MCF 10A (cell line): ENCODE measurements at places on chromosomes 5 and 9. TPM values are rescaled to one million over a fixed set of nuclear protein-coding genes. Genes with fewer than 3 reads are reported as not detected.
A peak's percentile ranks its signal among the peaks of the same experiment; 100 is the strongest.

GRCh38 chr5:3347741-3348140, 247.9 kb upstream of the IRX1 start:
- no peak for DNase-seq

DNA sequence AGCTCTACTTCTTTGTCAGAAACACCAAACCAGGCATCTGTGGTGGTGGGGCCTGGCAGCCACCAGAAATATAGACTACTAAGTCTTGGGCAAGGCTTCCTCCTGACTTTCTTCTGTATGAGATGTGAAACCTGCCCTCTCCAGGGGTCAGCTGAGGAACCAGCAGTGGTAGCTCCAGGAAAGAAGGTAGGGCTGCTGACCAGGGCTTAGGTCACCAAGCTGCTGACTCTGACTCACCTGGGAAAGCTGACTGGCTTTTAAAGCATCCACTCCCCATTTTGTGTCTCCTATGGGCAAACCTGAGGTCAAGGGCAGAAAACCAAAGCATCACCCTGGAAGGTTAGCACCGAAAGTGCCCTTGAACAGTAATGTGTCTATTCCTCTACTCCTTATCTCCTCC, 10.4 kb upstream of the SH3TC2 start:
- DNase-seq: no peak

- no peak for DNase-seq
Observed at GRCh38 chr9:95608341-95608740, 91.6 kb upstream of the PTCH1 start.

GRCh38 chr9:14924230-14925219, 14.3 kb upstream of the FREM1 start:
- DNase-seq: peak; percentile 57

DNA sequence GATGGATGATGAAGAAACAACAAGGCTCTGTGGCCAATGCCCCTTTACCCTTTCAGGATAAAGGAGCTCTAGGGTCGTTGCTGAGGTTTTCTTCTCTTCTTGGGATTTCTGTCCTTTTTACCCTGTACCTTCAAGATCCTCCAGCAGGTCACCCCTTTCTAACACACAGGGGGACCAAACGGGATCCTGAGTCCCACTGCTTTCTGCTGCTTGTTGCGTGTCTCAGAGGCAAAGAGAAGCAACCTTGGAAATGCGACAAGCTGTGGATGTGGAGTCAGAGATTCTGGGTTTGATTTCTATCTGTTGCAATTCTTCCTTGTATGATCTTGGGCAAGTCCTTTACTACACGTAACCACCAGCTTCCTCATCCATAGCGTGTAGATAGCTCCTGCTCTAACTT, 20.5 kb downstream of the GLRA1 start:
- DNase-seq: no peak

DNA sequence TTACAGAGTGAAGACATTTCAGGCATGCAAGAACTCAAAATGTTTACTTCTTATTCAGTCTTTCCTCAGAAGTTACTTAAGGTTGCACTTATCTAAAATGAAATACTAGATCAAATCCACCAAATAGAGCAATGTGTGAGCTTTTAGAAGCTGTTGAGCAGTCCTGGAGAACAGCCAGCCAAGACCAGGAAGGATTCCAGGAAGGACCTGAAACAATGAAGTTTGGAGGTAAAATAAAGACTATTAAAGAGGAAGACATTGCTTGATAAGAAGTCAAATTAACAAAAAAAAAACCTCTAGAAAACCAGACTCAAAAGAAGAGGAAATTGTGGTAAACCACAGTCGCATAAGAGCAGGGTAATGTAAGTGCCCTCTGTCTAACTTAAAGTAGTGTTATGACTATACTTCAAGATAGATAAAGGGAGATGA, 156.2 kb upstream of the S1PR3 start:
- no peak for DNase-seq

DNA sequence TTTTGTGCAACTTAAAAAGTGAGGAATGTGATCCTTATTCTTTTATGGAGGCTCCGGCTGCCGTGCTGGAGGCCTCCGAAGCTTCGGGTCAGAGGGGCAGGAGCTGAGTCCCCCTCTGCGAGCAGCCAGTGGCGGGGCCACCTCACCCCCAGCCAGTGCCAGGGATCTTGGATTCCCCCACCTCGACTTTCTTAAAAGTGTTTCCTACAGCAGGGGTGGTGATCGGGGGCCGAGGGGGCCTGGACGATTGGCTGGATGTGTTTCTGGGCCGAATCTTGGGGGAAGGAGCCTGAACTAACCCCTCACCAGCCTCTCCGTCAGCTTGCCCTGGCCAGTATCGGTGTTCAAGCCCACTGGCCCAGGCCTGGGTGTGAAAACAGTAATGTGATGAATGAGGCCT, 92.2 kb upstream of the LMX1B start:
- DNase-seq: no peak

- no peak for DNase-seq
Observed at GRCh38 chr9:133255371-133256135, 19.4 kb downstream of the ABO start.

DNA sequence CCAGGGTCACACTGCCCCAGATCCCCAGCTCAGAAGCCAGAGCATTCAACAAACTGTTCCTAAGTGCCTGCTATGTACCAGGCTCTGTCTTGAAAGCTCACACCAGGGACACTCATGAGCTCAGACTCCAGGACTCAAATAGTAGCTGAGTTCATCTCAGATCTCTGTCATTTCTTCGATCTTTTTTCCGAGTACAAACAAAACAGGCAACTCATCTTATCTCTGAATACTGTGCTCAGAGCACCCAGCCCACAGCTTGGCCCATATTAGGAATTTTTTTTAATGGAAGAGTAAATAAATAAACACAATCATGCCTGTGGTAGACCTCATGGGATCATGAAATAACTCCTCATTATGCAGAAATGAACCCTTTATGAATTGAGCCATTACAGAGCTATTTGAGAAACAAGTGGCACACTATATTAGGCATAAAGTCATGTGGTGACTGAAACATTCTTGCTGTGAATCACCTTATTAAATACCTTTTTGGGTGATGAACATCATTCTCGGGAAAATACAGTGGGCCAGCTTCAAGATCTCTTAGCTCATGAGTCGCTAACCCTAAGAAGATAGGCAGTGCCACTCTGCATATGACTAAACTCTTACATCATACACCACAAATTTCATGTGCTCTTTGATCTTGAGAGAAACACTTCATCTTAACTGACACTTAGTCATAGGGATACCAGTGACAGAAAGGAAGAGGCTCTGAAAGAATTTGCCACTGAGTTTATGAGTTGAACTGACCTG, 9.9 kb downstream of the SH3RF2 start:
- peak; percentile 72 for DNase-seq

GRCh38 chr5:162817364-162817763, 620.0 kb upstream of the CCNG1 start:
- no peak for DNase-seq

- peak; percentile 61 for DNase-seq
Observed at GRCh38 chr5:149227168-149227826, 44.4 kb upstream of the AFAP1L1 start.

DNA sequence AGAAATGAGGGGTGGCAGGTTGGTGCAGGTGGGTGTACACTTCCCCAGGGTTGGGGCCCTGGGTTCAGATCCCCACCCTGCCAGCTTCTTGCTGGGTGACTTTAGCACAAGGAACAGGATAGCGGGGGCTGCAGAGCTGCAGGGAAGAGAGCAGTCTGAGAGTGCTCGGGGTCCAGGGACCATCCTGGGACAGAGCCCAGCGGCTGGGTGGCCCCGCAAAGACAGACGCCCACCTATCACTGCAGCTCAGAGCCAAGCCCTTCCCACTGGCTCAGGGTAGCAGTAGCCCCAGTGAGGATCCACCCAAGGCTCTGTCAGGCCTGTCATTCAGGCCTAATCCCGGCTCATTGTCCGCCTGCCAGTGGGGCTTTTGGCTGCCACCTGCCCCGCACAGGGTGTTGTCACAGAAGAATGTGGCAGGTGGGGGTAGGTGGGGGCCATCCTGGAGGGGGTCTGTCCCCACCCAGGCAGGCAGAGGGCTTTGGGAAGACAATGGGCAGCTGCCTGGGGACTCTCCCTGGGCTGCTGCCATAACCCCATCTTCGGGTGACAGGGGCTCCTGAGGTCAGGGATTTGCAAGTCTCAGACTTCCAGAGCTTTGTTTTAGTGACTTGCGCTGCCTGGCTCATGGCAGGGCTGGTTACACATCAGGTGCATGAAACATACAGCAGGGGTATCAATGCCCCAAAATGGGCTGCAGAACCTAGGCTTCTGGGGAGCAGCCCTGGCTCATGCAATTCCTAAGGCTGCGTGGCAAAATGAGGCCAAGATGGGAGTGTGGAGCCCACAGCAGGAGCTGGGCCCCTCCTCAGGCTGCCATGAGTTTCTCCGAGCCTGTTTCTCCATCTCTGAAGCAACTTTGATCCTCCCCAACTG, 52.1 kb downstream of the BARX1 start:
- no peak for DNase-seq

DNA sequence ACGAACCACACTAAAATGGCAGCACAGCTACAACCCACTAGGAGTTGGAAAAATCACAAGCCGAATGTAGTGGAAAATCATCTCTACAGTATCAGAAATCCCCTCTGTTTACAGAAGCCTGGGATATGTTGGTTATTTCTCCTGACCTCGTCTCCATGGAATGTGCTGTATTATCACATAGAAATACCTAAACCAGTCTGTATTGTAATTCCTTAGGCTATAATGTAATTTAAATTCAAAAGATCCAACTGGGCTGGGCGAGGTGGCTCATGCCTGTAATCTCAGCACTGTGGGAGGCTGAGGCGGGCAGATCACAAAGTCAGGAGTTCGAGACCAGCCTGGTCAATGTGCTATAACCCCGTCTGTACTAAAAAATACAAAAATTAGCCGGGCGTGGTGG, 244.8 kb upstream of the MPDZ start:
- no peak for DNase-seq

- DNase-seq: no peak
Observed at GRCh38 chr5:75558221-75558620, 46.5 kb downstream of the POLK start.

DNA sequence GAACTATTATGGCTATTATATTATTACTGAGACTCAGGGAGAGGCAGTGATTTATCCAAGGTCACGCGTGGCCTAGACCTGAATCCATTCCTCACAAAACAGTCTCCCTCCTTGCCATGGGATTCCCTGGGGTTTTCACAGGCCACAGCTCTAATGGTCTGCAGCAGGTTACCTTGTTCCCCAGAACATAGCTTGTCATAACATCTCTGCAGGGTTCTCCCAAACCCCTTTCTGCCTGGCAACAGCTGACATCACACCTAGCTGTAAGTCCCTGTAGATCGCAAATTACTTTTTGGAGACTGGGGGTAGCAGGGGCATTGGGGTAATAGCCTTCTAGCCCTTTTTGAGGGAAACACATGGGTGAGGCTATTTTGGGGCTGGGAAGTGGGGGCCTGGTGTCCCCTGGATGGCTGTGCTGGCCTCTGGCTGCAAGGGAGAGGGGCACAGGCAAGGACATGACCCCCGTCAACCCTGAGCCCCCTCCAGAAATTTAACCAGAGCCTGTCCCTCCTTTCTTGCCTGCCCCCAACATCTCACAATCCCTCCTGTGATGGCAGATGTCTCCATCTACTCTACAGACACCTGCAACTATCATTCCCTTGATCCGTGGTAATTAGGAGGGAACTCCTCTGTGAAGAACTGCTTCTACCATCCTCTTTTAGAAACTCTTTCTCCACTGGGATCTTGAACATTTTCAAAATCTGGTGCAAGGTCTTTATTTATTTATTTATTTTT, 1.3 kb downstream of the CD74 start:
- no peak for DNase-seq

GRCh38 chr9:121372239-121373010, 2.4 kb upstream of the STOM start:
- DNase-seq: peak; percentile 91

DNA sequence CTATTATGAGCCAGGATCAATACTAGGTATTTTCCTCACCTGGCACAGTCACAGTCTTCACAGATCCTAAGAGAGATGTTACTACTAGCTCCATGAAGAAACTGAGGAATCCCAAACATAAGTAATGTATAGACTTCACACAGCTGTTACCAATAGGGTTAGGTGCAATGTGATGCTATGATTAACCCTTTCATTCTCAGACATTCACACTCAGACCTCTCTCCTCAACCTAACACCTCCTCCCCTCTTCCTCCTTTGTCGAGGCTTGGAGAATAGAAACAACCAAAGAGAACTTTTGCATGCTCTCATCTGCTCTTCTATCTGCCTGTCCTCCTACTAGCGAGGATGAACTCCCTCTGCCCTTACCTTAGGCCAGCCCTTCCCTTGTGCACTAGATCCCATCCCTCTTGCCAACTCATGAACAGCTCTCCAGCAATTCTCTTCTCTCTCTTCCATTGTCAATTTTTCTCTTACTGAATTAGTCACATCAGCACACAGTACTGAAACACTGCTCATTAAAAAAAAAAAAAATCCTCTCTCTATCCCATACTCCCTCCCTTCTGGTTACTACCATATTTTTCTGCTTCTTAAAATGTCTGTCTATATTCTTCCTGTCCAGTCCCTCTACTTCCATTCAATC, 47.7 kb downstream of the MAPKAP1 start:
- no peak for DNase-seq

DNA sequence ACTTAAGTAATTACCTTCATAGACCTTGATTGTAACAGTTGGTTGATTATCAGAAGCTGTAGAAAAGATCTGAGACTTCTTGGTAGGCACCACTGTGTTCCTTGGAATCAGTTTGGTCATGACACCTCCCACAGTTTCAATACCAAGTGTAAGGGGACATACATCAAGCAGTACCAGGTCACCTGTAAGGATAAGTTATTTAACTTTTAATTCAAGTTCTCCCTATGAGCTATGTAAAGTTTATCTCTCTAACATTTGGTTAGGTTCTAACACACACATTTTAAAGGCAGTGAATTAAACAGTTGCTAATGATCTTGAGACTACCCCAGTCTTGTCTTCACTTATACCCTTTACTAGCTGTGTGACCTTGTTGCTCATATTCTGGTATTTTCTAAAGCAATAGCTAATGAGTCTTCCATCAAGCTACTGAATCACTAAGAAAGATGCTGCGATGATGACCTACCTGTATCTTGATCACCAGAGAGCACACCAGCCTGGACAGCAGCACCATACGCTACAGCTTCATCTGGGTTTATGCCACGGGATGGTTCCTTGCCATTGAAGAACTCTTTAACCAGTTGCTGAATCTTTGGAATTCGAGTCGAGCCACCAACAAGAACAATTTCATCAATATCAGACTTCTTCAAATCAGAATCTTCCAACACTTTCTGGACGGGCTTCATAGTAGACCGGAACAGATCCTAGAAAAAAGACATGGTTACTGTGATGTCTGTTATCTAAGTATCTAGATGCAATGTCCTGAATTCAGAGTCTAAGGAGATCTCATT, 2.8 kb downstream of the HSPA5 start:
- no peak for DNase-seq

- DNase-seq: peak; percentile 59
Observed at GRCh38 chr9:6545017-6545691, 100.4 kb downstream of the GLDC start.

- no peak for DNase-seq
Observed at GRCh38 chr5:177527595-177527994, 10.8 kb upstream of the DDX41 start.

PPP2R2B gene
- total RNA-seq: 0.54 TPM in 1 of 2 replicates, not detected in the other

ECPAS gene
- total RNA-seq: 140 and 152 TPM in 2 replicates

C5orf34 gene
- 3.9 and 5.9 TPM in 2 replicates for total RNA-seq

FOXD4 gene
- total RNA-seq: 2.1 and 2.4 TPM in 2 replicates

PCDHGB3 gene
- 0.33 and 0.56 TPM in 2 replicates for total RNA-seq

IL5 gene
- total RNA-seq: not detected in 2 replicates

HRCT1 gene
- 4.4 and 6.0 TPM in 2 replicates for total RNA-seq

ACOT12 gene
- not detected in 2 replicates for total RNA-seq

ALAD gene
- 6.6 and 7.8 TPM in 2 replicates for total RNA-seq

CEL gene
- total RNA-seq: 1.4 and 1.9 TPM in 2 replicates
